ENCODE measurements at places on chromosomes 11 and 22.

GRCh38 chr11:1728301-1728700, 22.1 kb downstream of the IFITM10 start:
- DNase-seq: no peak

DNA sequence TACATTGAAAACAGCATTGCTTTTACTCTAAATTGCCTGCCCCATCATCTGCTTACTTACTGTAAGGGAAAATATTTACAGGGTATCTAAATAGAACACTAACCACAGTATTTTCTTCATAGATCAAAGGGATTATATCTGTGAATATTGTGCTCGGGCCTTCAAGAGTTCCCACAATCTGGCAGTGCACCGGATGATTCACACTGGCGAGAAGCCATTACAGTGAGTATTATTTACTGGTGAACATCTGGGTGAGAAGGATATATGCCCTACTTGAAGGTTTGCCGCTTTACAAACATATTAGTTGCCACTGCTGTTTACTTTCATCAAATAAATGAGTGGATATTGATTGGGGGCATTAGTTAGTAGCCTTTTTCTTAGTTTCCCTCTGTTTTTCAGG, 5.9 kb upstream of the CNTF start:
- DNase-seq: no peak

DNA sequence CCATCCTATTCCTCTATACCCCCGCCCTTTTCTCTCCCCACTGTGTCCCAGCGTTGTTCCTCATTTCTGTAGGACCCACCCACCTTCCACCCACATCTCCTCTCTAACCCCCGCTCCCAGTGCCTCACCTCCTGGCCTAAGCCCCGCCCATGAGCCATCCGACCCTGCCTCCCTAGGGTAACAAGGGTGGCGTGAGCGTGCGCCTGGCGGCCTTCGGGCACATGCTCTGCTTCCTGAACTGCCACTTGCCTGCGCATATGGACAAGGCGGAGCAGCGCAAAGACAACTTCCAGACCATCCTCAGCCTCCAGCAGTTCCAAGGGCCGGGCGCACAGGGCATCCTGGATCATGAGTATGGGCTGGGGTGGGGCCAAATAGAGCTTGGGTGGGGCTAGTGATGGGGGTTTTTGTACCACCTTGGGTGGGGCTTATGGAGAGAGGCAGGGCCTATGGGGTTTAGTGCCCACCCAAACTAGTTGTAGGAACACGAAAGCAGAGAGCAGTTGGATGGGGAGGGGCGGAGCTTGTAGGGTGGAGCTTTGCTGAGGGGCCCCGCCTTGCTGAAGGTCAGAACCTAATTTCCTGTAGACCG, 4.5 kb downstream of the INPP5J start:
- DNase-seq: no peak

- no peak for DNase-seq
Observed at GRCh38 chr11:3159296-3160190, 5.6 kb downstream of the OSBPL5 start.

DNA sequence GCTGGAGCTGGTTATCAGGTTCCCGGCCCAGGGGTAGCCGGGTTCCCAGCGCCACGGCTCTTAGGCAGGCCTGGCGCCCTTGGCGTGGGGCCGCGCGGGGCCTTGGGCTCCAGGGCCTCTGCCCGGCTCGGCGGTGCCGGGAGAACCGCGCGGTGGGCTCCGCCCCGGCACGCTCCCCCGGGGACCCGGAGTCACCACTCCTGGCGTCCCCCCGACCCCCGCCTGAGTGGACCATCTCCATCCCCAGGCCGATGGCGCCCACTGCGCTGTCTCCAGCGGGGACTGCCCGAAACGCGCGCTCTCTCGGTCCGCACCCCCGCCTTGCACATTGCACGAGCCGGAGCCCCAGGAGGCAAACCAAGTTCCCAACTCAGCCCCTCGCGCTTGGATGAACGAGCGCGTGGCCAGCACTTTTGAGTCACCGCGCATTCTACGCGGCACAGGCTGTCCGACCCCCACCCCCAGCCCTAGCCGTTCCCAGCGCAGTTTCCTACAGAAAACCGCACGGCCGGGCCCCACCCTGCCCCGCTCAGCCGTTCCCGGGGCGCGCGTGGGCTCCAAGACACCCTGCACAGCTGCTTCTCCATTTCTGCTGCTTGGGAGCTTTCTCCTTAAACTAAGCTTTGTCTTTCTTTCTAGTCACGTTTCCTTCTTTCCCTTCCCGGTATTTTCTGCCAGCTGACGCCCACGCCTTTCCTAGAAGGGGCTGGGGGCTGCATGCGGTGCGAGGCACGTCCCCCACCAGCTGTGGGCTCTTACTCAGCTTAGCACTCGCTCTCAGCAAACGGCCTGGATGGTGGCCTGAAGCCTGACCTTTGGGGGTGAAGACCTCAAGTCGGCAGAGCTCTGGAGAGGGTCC, 650 bp upstream of the CHID1 start:
- peak; percentile 57 for DNase-seq

GRCh38 chr11:15859411-15859810, 496.9 kb downstream of the SOX6 start:
- no peak for DNase-seq

- no peak for DNase-seq
Observed at GRCh38 chr11:65506772-65507505, 8.1 kb downstream of the MALAT1 start.

DNA sequence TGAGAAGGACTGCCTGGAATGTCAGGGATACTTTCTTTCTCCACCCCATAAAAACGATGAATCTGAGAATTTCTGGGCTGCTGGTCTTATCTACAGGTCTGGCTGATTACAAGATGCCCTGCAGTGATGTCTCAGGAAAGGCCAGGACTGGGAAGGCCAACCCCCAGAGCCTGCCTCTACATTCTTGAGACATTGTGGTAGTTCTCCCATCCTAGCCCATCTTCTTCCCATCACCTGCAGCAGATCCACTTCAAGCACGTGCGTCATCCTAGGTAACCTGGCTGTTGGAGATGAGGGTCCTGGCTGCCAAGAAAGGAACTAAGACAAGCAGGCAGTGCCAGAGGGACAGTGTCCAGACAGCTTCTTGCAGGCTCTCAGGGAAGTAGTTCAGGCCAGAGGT, 44.1 kb upstream of the E2F8 start:
- no peak for DNase-seq

GRCh38 chr11:26575946-26576345, 3.9 kb upstream of the MUC15 start:
- DNase-seq: no peak

- peak; percentile 91 for DNase-seq
Observed at GRCh38 chr11:117843666-117844484, 19.3 kb upstream of the FXYD2 start.

DNA sequence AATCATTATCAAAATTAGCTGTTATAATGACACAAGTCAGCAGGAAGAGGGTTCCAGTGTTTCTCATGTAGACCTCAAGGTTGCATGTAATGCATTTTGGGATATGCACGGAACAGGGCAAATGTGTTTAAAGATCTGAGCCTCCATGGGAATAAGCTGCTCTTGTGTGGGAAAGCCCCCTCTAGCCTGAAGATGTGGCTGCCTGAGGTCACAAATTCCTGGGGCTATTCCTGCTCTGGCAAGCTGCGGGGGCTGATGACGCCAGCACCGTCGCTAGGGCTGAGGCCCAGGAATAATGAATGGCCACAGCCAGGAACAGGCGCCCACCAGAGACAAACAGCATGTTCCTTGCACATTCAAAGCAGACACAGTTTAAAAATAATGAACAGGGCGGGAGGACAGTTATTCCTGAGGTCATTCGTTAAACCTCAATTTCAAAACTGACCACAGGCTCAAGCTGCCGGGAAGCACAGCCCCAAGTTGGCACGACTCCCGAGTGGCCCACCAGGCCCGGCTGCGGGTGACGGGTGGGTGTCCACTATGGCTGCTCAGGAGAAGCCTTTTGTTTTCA, 11.7 kb downstream of the OSBPL5 start:
- no peak for DNase-seq

- no peak for DNase-seq
Observed at GRCh38 chr22:28768701-28769393, 3.6 kb upstream of the CCDC117 start.

- no peak for DNase-seq
Observed at GRCh38 chr11:76781807-76782530, 1.2 kb upstream of the TSKU start.

DNA sequence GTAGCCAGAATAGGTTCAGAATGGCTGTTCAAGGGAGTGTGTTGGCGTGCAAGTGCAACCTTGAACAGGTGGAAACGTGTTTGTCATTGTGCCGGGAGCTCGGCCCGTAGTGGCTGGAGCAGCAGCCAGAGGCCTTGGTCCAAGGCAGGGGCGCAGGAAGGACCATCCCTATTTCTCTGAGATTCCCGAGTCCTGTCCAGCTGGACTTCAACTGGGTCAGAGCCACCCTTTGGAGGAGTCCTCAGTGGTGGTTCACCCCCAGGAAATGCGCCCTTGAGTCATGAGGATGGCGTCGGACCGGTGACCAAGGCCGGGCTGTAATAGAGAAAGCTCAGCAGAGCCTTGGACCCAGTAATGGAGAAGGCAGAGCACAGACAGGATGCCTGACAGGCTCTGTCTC, 1402.0 kb downstream of the BRD1 start:
- no peak for DNase-seq

GRCh38 chr11:92322225-92322624, 97.6 kb downstream of the FAT3 start:
- DNase-seq: no peak

DNA sequence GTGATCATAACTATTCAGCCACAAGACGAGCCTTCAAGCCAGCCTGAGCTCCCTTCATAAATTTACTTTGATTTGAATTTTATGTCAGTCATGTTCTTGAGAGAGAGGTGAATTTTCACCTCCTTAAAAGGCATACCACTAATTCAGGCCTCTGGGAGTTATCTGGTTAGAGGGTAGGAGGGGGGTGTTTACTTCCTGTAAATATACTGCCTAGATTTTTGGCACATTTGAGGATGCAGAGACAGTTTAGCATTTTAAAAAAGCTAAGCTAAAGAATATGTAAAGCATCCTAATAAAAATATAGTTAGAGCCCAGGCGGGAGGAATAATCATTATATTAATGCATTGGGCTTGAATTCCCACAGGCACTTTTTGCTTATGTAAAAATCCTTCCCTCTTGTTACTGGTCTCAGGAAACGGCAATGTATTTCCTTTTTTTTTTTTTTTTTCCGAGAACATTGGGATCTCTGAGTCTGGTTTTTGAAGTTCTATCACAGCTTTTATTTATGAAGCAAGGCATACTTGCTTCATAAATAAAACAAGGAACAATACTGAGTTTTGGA, 116.5 kb downstream of the CSNK2A3 start:
- DNase-seq: no peak

DNA sequence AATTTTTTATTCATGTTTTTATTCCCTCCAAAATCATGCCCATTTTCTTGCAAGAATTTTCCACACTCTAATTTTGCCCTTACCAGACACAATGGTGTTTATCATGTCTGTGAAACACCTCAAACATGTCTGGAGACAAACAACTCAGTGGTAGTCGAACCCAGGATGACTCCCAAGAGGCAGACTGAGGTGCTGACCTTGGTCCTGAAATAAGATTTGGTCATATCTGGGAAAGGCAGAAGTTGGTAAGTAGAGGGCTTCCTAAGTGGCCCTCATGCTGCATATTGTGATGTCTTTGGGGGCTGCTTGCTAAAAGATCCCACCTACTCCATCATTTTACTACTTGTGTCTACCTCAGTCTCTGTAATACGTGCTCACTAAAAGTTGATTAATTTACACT, 369.4 kb upstream of the ISX start:
- no peak for DNase-seq

- DNase-seq: no peak
Observed at GRCh38 chr11:64379160-64379559, 20.2 kb downstream of the RPS6KA4 start.

DNA sequence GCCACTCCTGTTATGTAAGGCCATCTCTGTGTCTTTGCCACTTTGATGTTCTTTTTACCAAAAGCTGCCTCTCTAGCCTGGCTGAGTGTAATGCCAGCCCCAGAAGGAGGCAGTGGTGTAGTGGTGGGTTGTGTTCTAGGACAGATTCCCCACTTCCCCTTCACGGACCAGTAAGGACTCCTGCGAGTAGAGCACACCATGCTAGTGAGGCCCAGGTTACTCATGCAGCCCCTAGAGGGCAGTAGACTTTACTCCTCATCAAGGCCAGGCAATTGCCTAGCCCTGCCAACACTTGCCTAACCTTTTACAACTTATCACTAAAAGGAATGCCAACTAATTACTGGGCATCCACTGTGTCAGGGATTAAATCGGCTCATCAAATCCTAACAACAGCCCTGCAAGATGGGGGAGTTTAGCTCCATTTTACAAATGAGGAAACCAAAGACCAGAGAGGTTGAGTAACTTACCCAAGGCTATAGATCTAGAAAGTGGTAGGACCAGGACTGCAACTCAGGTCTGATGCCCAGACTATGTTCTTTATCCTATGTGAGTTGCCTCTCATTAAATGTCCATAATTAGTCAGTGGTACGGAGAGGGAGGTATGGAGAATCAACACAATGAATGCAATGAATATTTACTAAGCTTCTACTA, 75.3 kb downstream of the APIP start:
- DNase-seq: no peak

- no peak for DNase-seq
Observed at GRCh38 chr11:74691755-74692154, 39.5 kb downstream of the CHRDL2 start.

DNA sequence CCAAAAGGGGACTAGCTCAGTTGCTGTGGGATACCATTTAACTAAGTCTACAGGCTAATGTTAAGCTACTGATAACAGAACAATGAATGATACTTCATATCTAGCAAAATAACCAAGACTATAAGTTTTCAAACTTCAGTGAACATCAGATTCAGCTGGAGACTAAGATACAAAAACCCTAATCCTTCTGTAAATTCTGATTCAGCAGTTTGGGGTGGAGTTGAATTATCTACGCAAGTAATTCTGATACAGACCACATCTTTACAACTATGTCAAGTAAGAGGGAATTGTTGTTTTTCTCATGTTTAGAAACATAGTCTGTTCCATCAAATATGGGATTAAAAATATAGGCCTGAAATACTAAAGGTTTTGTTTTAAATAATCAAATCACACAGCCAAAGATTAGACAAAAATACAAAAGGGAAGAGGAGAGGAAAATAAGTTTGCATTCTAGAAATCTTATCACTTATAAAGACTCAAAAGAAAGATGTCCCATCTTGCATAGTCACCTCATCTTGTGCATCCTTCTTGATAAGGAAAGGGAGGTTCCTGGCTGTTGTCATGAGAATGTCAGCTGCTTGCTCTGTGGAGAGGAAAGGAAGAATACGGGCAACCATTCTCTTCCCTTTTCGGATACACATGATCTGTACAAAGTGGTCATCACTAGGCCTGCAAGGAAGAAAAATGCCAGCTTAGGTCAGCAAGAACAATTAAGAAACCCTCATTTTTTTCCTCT, 21.4 kb downstream of the PATL1 start:
- DNase-seq: no peak

DNA sequence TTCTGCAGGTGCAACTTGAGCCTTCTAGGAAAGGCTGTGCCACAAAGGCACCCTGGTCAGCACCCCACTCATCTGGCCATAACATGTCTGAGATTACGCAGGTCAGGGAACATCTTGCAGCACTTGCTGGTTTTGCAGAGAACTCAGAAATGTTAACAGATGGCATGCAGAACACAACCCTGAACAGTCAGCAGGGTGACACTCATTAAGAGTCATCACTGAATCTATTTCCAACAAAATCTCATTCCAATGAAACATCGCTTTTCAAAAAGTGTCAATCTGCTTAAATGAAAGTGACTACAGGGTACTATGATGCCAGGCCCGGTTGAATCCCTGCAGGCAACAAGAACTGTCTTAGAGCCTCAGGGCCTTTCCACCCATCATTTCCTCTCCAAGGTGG, 369.8 kb upstream of the CCDC90B start:
- no peak for DNase-seq

Data from activated T-cell treated with anti-CD3 and anti-CD28 coated beads, Interleukin-2, amount 50 U/mL, for 24 hours (primary cell).